ENCODE measurements at places on chromosomes 11 and 22.

- no peak for DNase-seq
Observed at GRCh38 chr22:37126882-37127281, 17.4 kb upstream of the TMPRSS6 start.

DNA sequence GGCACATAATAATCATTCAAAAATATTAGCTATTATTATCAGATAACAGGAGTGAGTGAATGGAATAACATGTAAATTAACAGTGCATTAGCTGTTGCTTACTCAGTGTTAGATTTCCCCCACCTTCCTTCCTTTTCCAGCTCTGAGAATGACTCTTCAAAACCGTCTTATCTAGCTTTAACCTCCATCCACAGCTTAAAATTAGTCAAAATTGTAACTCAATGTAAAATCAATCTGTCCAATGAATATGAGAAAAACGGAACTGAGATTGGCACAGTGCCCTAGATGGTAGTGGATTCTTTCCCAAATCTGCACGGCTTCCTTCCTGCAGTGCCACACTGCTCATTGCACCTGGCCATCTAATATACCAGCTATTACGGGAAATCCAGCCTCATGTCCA lies 156.8 kb upstream of the BDNF start:
- DNase-seq, result no peak

GRCh38 chr11:117315285-117316196 lies 515 bp downstream of the BACE1 start:
- peak; percentile 37 for DNase-seq

DNA sequence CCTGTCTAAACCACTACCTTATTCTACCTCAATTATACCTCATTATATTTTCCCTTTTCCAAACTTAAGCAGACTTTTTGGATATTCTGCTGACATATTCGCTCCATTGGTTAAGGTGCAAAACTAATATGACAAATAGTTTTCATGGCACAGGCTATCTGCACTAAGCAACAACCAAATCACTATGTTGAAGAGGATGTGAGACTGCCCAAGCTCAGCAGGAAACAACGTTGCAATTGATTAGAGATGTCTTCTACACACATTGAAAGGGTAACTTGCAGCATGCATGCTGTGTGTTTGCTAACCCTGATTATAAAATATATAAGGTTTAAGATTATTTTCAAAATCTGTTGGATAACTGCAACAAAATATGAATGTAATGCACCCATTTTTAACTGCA lies 61.6 kb downstream of the STK33 start:
- DNase-seq, result peak; percentile 21

DNA sequence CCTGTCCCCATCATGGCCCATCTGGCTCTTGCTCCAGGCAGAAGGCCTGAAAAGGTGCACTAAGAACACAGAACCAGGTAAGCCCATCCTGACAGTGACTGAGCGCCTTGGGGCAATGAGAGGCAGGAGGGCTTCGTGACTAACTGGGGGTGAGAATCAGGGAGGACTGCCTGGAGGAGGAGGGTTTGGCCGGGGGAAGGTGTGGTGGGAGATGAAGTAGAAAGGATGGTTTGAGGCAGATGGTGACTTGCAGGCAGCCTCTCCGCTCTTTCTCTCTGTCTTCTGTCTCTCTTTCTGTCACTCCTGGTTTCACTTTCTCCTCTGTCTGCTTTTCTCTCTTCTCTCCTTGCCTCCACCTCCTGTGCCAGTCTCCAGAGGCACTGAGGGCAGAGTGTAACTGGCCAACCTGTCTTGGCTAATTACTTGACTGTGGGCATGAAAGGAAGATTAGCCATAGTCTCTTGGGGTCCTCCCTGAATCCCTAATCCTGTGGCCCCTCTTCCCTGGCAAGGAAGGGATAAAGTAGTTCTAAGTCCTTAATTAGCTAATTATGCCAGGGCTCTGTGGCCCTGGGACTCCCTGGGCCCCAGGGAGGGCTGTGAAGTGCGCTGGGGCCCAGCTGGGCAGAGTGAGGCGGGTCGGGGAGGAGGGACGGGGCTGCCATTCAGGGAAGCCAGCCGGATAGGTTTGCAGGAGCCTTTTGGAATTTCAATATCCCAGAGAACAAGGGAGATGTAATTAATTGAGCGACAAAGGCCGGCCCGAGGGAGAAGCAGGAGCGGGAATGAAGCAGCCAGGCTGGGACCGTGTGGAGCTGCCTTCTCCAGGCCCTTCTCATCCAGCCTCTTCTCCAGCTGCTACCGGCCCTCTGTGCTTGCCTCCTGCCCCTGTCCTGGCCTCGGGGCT lies 61.1 kb downstream of the CACNA1I start:
- DNase-seq, result no peak
